Amniotic stem cell (primary cell): ENCODE measurements at places on chromosomes 7 and 10.

DNA sequence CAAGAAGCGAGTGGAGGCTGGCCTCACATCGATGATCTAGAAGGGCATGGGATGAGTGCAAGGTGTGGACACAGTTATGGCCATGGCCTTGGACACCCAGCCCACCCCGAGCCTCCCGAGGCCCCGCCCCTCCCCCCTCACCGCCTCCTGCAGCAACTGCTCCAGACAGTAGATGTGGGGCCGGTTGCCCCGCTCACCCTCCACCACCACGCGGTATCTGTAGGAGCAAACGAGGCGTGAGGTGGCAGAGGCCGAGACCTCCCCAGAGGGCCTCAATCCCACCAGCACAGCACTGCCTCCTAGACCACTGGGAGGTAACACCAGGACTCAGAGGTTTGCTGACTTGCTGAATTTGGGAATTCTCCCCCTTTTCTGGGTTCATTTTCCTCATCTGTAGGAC is 37.6 kb downstream of the SLC29A4 start:
- no peak for DNase-seq

DNA sequence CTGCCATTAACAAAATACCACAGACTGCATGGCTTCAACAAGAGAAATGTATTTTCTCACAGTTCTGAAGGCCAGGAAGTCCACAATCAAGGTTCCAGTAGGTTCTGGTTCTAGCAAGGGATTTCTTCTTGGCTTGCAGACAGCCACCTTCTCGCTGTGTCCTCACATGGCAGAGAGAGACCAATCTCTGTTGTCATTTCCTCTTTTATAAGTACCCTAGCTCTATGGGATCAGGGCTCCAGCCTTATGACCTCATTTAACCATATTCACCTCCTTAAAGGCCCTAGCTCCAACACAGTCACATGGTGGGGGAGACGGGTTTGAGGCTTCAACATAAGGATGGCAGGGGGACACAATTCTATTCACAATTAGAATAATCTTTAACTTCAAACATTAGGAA is 23.6 kb downstream of the ABI1 start:
- no peak for DNase-seq

DNA sequence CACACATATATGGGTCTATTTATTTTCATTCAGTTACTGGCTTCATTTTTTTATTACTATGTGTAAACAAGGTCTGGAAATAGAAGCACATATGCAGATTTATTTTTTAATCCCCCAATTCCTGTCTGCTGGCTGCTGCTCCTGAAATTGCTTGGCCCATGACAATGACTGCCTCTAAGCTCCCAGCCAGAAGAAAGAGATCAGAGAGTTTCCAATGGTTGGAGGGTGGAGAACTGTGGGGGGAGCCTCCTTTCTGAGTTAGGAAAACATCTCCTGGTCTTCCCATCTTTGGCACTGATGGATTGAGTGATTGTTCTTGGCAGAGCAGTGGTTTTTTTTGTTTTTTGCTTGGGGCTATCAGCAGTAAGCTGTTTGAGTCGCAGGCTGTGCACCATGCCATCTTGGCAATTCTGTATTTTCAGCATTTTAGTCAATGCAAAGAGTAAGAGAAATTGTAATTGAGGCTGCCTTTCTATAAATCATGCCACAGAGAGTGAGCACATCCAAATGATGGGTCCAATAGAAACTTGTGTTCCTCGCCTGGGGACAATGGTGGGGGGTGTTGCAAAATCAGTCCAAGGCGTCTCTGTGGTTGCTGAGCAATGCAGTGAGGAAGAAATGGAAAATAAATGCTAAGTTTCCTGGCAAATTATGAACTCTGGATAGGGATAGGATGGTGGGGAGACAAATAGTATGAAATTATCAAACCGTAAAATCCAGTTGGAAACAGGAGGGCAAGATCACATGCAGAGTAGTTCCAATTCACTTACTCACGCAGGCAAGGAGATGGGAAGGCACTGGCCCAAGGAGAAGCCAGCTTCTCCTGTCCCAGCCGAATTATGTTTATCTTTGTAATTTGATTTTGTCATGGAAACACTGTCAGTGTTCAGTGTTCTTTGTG is 382.4 kb downstream of the SORCS3 start:
- DNase-seq, result no peak

DNA sequence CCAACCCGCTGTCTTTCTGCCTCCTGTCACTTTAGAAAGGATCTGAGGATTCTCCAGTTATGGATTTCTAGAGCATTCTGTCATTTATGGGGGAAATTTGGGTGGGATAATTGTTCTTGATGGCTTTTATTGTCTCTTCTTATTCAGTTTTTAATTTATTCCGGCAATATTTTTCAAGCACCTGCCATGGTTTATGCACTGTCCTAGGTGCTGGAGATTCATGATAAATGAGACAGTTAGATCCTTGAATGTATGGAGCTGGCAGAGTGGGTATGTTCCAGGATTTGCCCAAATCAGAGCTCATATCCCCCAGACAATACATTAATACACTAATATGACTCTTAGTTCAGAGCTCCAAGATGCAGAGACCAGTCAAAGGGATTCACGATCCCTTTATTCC is 146.8 kb upstream of the PRKCQ start:
- DNase-seq, result no peak

DNA sequence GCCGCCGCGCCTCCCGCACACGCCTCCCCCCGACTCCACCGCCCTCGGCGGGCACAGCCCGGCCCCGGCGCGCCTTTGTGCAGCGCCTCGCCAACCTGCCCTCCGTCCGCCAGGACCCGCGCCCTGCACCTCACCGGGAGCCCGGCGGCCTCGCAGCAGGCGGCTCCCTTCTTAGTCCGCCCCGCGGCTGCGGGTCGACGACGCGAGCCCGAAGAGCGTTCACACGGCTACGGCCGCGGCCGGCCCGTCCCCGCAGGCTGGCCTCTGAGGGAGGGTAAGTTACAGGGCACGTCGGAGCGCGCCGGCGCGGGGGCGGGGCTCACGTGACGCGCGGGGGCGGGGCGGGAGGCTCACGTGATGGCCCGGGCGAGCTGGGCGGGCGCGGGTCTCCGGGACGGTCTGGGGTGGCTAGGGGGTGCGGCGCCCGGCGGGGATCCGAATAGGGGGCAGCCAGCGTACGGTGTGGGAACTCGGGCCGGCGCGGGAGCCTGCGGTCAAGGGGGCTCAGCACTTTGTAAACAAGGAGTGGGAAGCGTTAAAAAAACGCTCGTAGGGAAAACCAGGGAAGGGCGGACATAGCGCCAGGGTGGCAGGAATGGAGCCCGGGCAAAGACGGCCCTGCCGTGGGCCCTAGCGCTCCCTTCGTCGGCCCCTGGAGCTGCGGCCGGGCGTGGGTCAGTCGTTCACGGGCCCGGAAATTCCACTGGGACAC is at the start of gene ARHGAP12:
ARHGAP12 (minus strand) TSS at position 283 of the 712 bp plus-strand sequence. CDS start 19,976 bp downstream, outside the sequence.
- DNase-seq, result peak; percentile 76

DNA sequence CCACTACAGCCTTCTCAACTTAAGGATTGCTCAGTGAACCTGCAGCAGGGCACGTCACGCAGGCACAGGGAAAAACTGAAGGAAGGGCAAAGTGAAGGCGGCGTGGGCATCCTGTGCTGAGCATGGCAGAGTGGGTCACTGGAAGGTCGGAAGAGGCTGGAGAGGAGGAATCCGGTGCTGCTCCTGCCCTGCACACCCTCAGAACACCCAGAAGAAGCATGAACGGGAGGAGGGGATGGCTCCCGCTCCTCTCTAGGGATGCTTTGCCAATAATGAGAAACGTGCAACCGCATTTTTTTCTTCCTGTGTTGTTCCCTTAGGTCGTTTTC is 175.1 kb downstream of the TNS3 start:
- DNase-seq, result no peak

DNA sequence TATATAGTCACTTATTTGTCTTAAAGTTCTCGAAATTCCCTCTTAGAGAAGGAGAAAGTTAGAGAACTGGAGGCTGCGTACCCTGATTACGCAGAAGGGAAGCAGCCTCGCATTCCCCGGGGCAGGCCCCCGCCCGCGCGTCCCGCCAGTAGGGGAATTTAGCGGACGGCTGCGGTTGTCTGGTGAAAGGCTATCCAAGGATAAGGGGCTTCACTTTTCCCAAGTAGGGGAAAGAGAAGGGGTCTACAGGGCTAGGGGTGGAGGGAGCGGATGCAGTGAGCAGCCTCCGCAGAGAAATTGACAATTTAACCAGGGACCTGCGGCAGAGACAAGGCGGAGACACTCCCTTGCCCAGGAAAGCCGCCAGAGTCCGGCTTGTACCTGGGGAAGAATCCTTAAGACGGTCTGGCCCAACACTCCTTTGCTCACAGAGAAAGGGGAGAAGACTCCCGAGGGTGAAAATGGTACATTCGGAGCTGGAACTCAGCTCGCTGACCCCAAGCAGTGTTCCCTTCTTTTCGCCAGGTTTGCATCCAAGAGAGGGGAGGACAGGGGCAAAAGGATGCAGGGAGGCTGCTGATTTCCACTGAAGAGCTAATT is 994 bp upstream of the MAGI2 start:
- DNase-seq, result no peak

DNA sequence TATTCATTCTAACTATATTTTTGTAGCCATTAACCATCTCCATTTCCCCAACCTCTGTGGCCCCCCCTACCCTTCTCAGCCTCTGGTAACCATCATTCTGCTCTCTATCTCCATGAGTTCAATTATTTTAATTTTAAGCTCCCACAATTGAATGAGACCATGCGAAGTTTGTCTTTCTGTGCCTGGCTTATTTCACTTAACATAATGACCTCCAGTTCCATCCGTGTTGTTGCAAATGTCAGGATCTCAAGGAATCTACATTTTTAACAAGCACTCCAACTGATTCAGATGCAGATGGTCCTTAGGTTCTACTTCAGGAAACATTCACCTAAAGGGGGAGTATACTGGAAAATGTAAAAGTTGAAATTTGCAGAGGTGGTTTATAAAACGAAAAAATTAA is 60.2 kb upstream of the PTPN12 start:
- DNase-seq, result no peak

DNA sequence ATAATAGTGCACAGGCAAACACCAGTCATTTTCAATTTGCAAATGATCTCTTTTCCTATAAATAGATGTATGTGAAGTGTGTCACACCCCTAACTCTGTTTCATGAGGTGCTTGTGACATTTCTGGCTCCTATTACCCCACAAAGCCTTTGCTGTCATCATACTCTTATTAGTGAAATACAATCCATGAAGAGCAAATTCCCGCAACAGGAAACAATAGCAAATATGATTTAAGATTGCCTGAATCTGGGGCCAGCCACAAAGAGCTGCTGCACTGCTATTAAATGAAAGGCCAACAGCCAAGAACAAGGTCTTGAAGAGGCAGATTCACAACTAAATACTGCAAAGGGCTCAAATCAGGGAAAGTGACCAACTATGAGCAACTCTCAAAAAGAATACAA is 96.3 kb upstream of the CAV2 start:
- no peak for DNase-seq

DNA sequence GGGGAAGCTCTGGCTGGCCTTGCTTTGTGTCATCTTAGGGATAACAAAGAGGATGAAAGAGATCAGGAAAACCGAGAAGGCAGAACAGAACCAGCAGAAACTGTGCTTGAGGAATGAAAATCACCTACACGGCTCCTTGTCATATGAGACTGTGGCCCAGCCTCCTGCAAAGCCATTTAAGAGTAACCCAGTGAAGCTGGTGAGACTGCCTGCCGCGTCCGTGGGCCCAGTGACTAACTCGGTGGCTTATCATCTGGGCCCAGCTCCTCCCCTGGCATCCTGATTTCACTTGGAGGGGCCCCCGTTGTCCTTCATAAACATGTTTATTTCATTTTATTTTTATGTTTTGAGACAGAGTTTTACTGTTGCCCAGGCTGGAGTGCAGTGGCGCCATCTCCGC is 30.7 kb downstream of the HTRA1 start:
- no peak for DNase-seq

DNA sequence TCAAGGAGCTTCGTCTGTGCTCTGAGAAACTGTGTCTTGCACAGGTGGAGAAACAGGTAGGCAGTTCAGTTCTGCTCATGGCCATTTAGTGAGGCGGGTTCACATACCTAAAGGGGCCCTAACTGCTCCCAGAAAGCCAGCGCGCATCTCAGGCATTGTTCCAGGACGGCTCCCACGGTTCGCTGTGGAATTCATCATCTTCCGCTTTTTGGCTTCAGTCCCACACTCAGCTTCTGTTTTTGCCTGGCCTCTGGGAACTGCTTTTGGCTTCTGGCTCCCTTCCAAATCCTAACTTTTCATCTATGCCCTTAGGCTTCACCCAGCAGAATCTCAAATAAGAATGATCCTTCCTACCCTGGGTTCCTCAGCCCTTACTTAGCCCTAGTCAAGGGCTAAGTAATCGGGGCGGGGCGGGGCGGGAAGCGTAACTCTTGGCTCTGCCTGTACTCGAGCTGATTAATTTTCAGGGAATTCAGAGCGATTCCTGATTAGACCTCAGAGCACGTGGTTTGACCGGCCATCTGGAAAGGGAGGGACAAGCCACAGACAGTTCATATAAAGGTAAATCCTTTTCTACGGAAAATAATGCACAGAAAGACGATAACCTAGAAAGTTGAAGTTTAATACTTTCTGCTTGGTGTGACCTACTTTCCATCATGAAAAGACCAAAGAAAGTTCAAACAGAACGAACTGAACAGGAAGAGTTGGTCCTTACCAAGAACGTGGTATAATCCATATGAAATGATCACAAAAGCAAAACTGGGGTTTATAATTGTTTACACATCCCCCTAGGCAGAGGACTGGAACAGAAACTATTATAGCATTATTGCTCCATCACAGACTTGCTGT is 105.7 kb downstream of the ST8SIA6 start:
- peak; percentile 83 for DNase-seq

DNA sequence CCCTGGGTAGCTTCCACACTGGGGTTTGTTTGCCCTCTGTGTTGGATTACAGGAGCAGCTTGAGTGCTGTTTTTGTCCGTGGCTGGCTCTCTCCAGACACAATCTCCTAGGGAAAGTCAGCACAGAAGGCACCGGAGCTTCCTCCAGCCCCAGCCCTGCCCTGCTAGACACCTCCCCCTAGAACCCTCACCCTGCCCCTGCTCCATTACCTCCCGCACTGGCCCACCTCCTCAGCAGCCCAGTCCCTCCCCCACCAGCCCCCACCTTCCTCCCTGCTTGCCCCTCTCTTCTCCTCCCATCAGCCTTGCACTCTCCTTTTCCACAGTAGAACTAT is 130.5 kb downstream of the ADCY1 start:
- DNase-seq, result no peak

DNA sequence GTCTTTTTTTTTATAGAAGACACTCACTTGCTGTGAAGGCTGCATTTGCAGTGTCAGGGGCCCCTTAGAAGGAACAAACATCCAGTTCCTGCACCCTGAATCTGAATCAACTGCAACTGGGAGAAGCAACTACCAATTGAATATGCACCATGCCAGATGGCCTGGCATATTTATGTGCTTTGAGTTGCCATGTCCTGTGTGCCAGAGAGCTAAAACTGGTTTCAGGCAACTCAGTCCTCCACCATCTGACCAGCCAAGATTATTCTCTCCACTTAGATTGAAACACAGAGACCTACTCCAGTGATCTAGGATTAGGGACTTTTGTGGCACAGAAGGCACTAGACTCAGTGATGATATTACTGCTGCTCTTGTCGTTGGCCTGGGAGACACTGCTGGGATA is 225.4 kb downstream of the HECW1 start:
- no peak for DNase-seq
